ENCODE measurements at places on chromosomes 12 and 14. TPM values are rescaled to one million over a fixed set of nuclear protein-coding genes. Genes with fewer than 3 reads are reported as not detected.

DNA sequence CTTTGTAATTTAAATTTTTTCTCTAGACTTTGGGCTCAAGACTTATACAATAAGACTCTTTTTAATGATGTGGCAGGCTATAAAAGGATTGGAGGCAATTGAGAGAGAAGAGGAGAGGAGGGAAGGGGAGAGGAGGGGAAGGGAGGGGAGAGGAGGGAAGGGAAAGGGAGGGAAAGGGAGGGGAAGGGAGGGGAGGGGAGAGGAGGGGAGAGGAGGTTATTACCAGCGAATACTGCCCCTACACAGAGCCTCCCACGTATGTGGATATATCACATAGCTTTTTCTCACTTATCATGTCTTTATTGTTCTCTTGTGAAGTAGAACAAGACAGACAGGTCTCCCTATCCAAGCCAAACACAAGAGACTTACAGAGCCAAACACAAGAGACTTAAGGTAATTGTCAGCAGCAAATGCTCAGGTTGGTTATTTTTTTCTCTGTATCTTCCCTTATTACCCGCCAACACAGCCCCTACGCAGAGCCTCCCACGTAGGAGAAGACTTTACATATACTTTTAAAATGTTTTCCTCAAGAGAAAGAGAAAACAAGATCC is 63.1 kb downstream of the DRAM1 start:
- no peak for DNase-seq

- no peak for DNase-seq
Observed at GRCh38 chr12:97681612-97682504, 219.3 kb downstream of the RMST start.

The HVCN1 gene
- total RNA-seq, result 0.58 TPM

GRCh38 chr14:104290756-104291122 is 152.4 kb downstream of the KIF26A start:
- no peak for DNase-seq

DNA sequence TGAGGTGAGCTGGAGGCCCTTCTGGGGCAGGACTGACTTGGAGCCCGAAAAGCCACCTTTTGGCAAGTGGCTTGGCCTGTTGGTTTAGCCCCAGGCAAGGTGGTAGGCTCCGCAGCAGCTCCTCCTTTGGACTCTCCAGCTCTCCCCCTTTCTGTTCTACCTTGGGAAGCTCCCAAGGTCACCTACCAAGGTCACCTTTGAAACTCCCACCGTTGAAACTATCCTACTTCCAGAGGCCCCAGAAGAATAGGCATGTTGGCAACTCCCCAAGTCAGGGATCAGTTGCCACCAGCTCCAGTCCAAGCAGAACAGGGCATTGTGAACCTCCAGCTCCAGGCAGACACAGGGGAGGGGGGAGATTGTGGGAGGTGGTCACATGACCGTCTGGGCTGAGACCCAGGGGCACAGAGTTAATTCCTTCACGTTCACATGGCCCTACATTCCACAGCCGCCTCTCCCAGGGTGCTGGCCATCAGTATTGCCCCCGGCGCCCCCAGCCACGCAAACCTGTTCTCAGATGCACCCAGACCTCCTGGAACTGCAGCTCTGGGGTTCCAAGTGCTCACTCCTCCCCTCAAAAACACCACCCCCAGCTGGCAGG is 14.4 kb downstream of the IRF2BPL start:
- no peak for DNase-seq

The AQP5 gene
- total RNA-seq, result not detected

DNA sequence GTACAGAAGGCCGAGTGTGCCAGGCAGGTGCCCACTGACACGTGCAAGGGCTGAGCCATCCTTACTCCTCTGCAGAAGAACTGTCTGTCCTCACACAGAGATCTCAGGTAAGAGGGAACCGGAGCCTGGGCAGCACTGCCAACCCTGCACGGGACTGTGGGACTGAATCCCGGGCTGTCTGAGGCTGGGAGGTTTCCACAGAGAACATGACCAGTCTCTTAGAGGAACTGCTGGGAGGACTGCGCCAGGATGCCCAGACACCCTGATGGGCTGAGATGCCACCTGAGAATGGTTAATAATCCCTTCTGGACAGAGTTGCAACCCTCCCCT is 302.9 kb upstream of the SFSWAP start:
- DNase-seq, result no peak

Data from glomerular endothelial cell (primary cell).